ENCODE measurements at places on chromosomes 1 and 21.

- DNase-seq: peak; percentile 45
Observed at GRCh38 chr21:43716376-43717165, 2.4 kb upstream of the PDXK start.

GRCh38 chr1:240350910-240351331, 259.2 kb downstream of the FMN2 start:
- peak; percentile 93 for DNase-seq

DNA sequence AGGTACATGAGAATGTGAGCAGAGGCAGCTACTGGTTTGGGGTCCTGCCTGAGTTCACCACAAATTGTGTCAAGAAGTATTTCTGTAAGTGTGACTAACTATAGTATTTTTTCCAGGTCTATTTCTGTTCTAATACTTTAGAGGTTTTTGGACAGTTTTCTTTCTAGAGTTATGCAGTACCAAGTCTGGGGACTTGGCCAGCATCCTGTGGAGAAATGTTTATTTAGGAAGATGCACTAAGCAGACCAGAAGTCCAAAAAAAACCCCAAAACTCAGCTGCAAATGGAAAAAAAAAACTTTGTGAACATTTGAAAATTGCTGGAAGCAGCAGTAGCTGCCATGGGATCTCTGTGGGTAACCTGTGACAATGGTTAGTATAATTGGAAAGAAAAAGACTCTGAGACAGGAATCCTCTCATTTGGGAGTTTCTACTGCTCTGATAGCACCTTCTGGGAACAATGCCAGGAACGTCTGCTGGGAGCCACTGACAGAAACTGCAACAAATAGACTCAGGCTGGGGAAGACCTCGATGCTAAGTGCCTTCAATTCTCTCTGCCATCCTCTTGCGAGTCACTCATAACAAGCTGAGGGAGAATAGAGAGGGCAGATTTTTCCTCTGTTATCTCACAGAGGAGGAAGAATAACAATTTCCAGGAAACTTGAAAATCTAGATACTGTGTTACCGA, 37.6 kb downstream of the OR10R2 start:
- DNase-seq: no peak

DNA sequence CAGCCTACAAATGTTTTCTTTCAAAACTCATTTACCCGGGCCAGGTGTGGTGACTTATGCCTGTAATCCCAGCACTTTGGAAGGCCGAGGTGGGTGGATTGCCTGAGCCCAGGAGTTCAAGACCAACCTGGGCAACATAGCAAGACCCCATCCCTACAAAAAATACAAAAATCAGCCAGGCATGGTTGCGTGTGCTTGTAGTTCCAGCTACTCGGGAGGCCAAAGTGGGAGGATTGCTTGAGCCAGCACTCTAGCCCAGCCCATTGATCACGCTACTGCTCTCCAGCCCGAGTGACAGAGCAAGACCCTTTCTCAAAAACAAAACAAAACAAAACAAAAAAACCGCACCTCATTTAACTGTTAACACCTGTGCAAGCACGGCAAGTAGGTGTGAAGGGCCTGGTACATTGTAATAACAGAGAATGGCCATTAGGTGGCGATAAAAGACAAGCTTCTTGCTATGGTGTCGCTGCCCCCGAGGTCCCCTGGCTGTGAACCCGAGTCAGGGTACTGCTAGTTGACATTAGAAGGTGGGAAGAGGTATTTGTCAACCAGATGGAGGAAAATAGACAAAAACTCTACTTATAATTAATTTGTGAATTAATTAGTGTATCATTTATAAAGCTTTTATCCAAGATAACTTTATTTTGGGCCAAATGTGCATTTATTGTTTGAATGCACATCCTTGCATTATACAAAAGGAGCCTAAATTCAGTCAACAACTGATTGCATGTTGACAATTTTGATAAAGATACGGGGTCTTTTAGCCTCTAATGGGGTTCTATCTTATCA, 66.5 kb downstream of the SH3BGR start:
- peak; percentile 45 for DNase-seq

GRCh38 chr1:232226197-232226712, 403.7 kb downstream of the SIPA1L2 start:
- peak; percentile 74 for DNase-seq

Measured in fibroblast of upper back skin (primary cell).